ENCODE measurements at places on chromosomes 16 and 17.

GRCh38 chr17:41580244-41580575 lies 6.5 kb downstream of the KRT14 start:
- no peak for DNase-seq

GRCh38 chr16:17769065-17769464 lies 298.3 kb upstream of the XYLT1 start:
- DNase-seq, result no peak

- no peak for DNase-seq
Observed at GRCh38 chr17:6285486-6285885, 149.4 kb downstream of the AIPL1 start.

GRCh38 chr16:83717814-83718213 lies 90.0 kb upstream of the HSBP1 start:
- no peak for DNase-seq

DNA sequence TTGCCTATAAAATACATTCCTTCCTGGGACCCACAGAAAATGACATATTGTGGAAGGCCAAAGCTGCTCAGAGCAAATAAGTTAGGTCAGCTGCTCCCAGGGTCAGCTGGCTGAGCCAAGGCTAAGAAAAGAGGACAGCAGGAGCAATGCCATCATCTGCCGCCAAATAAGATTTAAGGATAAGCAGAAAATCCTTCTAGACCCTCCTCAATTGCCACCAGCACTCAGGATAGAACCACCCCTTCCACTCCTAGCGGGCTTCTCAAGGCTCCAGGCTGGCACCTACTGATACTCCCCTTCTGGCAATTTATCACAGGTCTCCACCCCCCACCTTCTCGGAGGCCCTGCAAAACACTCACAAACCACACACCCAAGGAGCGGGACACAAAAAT lies 22.9 kb downstream of the MBTPS1 start:
- DNase-seq, result no peak

DNA sequence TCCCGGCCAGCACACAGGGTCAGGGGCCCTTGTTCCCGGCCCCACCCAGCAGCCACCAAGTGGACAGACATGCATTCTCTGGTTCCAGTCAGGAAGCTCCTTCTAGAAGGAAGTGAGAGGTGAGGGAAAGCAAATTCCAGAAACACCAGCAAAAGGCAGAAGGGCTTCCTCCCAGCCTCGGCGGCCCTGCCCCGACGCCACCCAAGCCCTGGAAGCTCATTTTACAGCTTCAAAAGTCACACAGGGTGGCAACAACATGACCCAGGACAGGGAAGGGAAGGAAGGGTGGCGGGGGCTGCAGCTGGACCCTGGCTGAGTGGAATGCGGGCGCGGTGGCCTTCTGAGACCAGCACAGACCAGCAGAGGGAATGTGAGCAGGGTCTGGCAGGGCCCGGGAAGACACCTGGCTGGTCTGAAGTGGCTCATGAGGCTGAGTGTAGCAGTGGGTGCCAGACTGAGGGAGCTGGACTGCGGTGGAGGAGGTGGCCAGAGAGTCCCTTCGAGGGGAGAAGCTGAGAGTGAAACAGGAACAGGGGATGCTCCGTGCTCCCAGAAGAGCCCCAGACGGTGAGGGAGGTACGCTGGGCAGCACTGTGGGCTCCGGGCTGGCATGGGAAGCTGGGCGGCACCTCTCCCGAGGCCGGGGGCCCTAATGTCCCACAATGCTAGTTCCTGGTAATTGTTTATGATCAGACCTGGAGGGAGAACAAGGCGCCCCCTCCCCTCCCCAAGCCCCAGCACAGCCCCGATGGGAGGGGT lies 1.9 kb upstream of the UNC13D start:
- peak; percentile 24 for DNase-seq

GRCh38 chr16:67547423-67548264 lies 14.7 kb upstream of the CTCF start:
- DNase-seq, result peak; percentile 45

- DNase-seq, result no peak
Observed at GRCh38 chr16:450385-450784, 24.9 kb downstream of the RAB11FIP3 start.

DNA sequence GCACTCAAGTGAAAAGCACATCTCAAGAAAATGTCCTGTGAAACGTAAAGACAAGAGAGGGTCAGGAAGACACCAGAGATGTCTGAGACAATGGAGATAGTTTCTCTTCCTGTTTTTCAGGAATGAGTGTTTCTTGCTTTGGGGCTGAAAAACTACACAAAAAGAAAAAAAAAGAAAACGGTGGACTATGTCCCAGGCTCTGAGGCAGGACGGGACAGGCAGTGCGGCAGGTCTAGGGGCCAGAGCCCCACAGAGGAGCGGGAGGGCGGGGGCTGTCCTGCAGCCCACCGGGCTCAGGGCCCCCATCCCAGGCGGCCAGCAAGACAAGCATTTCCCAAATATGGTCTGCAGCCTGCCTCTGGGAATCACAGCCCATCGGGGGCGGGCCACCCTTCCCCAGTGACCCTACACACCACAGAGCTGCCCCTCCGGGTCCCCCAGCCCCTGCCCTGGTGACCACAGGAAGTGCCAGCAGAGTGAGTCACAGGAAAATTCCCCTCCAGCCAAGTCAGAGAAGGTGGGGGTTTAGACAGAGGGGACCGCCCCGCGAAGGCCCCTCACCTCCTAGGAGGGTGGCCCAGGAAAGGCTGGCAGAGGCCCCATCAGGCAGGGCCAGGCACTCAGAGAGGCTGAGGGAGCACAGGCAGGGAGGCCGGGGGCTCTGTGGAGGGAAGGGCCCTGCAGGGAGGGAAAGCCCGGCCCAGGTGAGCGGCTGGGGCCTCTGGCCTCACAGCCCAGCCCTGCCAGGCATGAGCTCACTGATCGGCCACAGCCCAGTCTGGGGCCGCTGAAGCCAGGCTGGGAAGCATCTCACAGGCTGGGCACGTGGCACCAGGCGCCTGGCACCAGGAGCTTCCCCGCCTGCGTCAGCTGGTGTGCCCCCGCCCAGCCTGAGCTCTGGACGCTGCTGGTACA lies 6.3 kb downstream of the BCAR1 start:
- DNase-seq, result no peak

Data from CD4-positive, alpha-beta T cell (primary cell).